ENCODE measurements at places on chromosomes 5 and 9. TPM values are rescaled to one million over a fixed set of nuclear protein-coding genes. Genes with fewer than 3 reads are reported as not detected.

The TMEM252 gene
- total RNA-seq = not detected

The CNTLN gene
- 7.6 TPM for total RNA-seq

The GLDC gene
- total RNA-seq = 0.95 TPM

The P4HA2 gene
- total RNA-seq = 25.6 TPM

The ADAM19 gene
- 5.1 TPM for total RNA-seq

The CENPK gene
- not detected for total RNA-seq

The SYK gene
- total RNA-seq = 20.5 TPM

The SVEP1 gene
- 3.7 TPM for total RNA-seq

DNA sequence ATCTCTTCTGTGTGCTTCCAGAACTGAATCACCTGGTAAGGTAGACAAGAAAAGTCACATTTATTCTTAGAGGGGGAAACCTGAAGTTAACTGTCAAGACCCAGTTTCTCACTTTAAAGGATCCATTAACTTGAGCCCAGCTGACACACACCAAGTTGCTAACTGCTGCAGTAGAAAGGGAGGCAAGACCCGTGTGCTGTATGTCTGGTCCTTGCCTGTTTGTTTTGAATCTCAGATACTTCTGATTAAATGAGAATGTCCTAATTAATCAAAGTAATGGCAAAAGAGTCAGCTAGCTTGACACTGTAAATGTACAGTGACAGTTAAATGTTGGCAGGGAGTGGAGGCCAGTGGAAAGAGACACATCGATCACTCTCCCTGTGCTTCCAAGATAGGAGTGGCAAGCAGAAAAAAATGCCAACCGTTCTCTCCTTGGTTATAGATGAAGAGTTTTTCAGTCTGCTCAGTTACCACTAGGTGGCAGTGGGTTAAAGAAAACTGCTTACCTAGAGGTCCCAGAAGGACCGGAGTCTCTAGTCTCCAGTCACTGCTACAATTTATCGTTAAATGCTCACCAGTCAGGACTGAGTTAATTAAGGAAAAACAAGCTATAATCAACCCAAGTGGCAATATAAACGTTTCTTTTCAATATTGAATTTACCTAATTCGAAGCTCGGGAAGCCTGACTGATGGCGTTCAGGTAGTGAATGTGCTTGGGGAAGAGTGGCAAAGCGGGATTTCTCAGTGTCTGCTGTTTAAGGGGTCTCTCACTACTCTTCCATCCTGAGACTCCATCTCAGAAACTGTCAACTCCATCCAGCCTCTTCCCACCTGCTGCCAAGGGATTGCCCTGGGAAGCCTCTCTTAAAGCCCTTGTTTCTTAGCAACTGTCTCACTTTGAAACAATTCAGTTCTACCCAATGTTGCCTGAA lies 18.4 kb downstream of the LSM11 start:
- H3K4me3 ChIP-seq = no peak overlapping the region
- no peaks in the 10 kb centered on the region for H3K36me3 ChIP-seq
- H3K27me3 ChIP-seq = no peaks in the 10 kb centered on the region

GRCh38 chr9:6450641-6451375 lies 37.8 kb downstream of the UHRF2 start:
- H3K4me3 ChIP-seq = no peak overlapping the region
- no peak for DNase-seq
- H3K27ac ChIP-seq = no peak overlapping the region

- no peaks in the 10 kb centered on the region for H3K27me3 ChIP-seq
- H3K4me1 ChIP-seq = no peaks in the 10 kb centered on the region
- DNase-seq = no peak
- H3K27ac ChIP-seq = no peak overlapping the region
- no peak overlapping the region for H3K4me3 ChIP-seq
Measured at GRCh38 chr5:59021286-59021673, 438.4 kb downstream of the RAB3C start.

- H3K27me3 ChIP-seq = no peaks in the 10 kb centered on the region
- no peaks in the 10 kb centered on the region for H3K36me3 ChIP-seq
- no peak overlapping the region for H3K4me3 ChIP-seq
- H3K27ac ChIP-seq = no peak overlapping the region
Measured at GRCh38 chr9:128139621-128140020, 9.6 kb upstream of the LCN2 start.

DNA sequence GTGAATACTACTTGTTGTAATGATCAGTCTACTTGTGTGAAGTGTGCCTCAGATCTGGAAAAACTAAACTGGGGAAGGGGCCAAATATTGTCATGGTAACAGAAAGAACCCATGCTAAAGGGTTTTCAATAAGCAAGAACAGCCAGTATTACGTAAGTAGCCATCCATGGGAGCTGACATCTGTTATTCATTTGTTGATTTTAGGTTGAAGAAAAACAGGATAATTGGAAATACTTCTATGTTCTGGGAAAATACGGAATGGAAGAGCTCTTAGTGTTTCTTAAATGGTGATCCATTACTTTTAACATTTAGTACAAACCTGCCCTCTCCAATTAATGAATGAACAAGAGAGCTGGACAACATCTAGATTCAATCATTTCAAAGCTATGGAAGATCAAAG lies 485.8 kb downstream of the NTRK2 start:
- no peaks in the 10 kb centered on the region for H3K27me3 ChIP-seq
- H3K4me3 ChIP-seq = no peak overlapping the region
- H3K27ac ChIP-seq = no peak overlapping the region
- H3K4me1 ChIP-seq = no peaks in the 10 kb centered on the region
- DNase-seq = no peak

GRCh38 chr9:135253305-135254004 lies 166.0 kb downstream of the OLFM1 start:
- H3K4me1 ChIP-seq = no peaks in the 10 kb centered on the region
- H3K4me3 ChIP-seq = no peak overlapping the region
- no peaks in the 10 kb centered on the region for H3K36me3 ChIP-seq
- H3K27ac ChIP-seq = no peak overlapping the region

GRCh38 chr5:122772446-122772845 lies 2.4 kb upstream of the SNX2 start:
- no peak overlapping the region for H3K27ac ChIP-seq
- no peak overlapping the region for H3K4me3 ChIP-seq
- H3K4me1 ChIP-seq = peaks cover 17% of the 10 kb centered on the region
- no peak for DNase-seq
- H3K36me3 ChIP-seq = no peaks in the 10 kb centered on the region
- no peaks in the 10 kb centered on the region for H3K27me3 ChIP-seq

GRCh38 chr5:74262544-74263207 lies 377.9 kb downstream of the ENC1 start:
- H3K27me3 ChIP-seq = no peaks in the 10 kb centered on the region
- H3K36me3 ChIP-seq = no peaks in the 10 kb centered on the region
- no peak overlapping the region for H3K4me3 ChIP-seq
- H3K4me1 ChIP-seq = no peaks in the 10 kb centered on the region

DNA sequence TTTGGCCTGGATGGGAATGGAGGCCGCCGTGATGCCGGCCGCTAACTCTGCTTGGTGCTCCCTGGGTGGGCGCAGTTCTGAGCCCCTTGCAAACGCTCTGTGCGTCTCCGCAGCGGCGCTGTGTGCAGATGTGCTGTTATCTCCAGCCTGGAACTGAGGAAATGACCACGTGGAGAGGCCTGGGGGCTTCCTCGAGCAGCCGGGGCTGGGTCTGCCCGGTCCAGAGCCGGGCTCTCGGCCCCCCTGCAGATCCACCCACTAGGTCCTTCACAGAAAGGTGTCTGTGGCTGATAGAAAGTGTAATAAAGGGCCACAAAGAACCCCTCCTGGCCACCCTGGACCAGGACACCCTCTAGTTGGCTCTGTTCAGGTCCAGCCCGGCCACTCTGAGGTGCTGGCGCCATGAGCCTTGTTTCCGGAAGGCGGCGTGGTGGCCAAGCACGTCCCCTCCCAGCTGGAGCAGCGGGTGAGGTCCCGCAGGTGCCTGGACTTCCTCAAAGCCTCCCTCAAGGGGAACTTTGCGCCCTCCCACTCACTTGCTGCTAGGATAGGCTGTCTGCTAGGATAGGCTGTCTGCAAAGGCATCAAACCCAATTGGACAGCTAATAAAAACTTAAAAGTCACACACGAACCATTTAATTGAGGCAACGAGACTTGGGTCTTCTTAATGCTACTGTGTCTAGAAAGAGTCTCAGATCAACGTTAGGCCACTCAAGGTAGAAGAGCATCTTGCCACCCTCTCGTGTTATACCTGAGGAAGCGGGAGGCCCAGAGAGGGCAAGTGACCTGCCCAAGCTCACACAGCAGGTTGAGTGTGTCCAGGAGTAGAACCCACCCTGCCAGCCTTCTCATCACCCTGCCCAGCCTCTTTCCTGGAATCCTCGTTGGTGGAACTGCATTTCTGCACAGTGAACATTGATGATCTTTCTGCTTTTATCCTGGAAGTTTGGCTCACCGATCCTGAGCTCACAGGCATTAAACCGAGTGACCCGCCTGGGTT lies 109.3 kb upstream of the FCN2 start:
- H3K27ac ChIP-seq = no peak overlapping the region
- no peaks in the 10 kb centered on the region for H3K4me1 ChIP-seq
- DNase-seq = no peak
- no peaks in the 10 kb centered on the region for H3K27me3 ChIP-seq
- H3K4me3 ChIP-seq = no peak overlapping the region

- no peaks in the 10 kb centered on the region for H3K36me3 ChIP-seq
- no peak for DNase-seq
- H3K4me3 ChIP-seq = no peak overlapping the region
- no peak overlapping the region for H3K27ac ChIP-seq
- H3K4me1 ChIP-seq = no peaks in the 10 kb centered on the region
Measured at GRCh38 chr5:114089259-114089658, 272.6 kb upstream of the KCNN2 start.

- DNase-seq = peak; percentile 4
- no peak overlapping the region for H3K4me3 ChIP-seq
- no peak overlapping the region for H3K27ac ChIP-seq
Measured at GRCh38 chr9:90301277-90301653, 341.4 kb downstream of the DIRAS2 start.
